ENCODE measurements at places on chromosomes 7 and 10.

- no peak for DNase-seq
Observed at GRCh38 chr7:137987968-137988367, 13.9 kb downstream of the CREB3L2 start.

DNA sequence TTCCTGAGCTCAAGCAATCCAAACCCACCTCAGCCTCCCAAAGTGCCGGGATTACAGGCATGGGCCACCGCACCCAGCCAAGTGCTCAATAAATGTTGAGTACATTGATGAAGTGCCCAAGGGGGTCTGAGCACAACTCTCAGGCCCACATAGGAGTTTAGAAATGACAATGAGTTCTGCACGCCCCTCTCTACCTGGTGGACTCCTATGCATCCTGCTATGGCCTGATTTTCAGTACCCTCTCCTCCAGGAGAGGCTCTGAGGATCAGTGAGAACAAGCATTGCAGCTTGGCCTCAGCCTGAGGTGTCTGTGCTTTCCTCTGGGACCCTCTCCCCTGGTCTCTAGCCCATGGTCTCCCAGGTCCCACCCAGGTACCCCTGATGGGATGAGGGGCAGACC lies 20.9 kb upstream of the GRIFIN start:
- no peak for DNase-seq

DNA sequence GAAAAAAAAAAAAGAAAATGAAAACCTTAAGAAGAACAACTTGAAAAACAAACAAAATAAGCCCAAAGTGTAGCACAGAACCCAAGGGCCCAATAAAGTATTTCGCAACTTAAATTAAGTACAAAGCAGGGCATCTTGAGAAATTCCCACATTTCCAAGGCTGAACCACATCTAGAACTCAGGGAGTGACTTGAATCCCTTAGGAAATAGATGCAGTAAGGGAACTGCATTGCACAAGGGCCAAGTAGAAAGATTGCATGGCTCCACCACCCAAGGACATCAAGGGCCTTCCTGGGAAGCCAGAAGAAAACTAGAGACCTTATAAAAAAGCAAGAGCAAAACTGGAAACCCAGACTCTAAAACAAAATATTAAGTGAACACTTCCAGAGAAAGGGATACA lies 352.7 kb downstream of the CXCL12 start:
- DNase-seq: no peak

DNA sequence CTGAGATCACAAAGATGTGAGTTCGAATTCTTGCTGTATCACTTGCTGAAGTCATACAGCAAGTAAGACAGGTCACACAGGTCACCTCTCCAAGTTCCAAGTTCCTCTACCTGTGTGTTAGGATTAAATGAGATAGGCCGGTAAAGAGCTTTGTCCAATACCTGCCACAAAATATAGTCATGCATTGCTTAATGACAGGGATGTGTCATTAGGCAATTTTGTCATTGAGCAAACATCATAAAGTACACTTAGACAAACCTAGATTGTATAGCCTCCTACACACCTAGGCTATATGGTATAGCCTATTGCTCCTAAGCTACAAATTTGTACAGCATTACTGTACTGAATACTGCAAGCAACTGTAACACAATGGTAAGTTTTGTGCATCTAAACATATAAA lies 469.4 kb downstream of the KCNMA1 start:
- no peak for DNase-seq

- DNase-seq: no peak
Observed at GRCh38 chr7:82204694-82205093, 238.9 kb downstream of the CACNA2D1 start.
